Ascending aorta (tissue), 2 donors: ENCODE measurements at places on chromosomes 3 and 15. TPM values are rescaled to one million over a fixed set of nuclear protein-coding genes. Genes with fewer than 3 reads are reported as not detected.

The WDR93 gene
- total RNA-seq = not detected

The HYPK gene
- total RNA-seq = 20.2 TPM

The SIDT1 gene
- not detected for total RNA-seq

The C3orf49 gene
- total RNA-seq = not detected

The RUBCN gene
- total RNA-seq = 27.4 TPM

The LARP6 gene
- total RNA-seq = 18.7 TPM

- H3K27ac ChIP-seq = no peak overlapping the region
- H3K27me3 ChIP-seq = no peaks in the 10 kb centered on the region
- H3K36me3 ChIP-seq = no peaks in the 10 kb centered on the region
- no peaks in the 10 kb centered on the region for H3K4me1 ChIP-seq
These were observed 78.2 kb downstream of the LINGO1 start for GRCh38 chr15:77554306-77555080.

- no peaks in the 10 kb centered on the region for H3K36me3 ChIP-seq
- no peak for DNase-seq
- no peak overlapping the region for H3K4me3 ChIP-seq
- H3K27me3 ChIP-seq = no peaks in the 10 kb centered on the region
- peak overlapping the region; percentile 66 for H3K27ac ChIP-seq
These were observed 103.8 kb downstream of the THSD4 start for GRCh38 chr15:71219101-71219500.

- H3K27me3 ChIP-seq = no peaks in the 10 kb centered on the region
- no peak overlapping the region for H3K27ac ChIP-seq
- H3K4me3 ChIP-seq = no peak overlapping the region
- H3K4me1 ChIP-seq = no peaks in the 10 kb centered on the region
- no peak for DNase-seq
These were observed 427.4 kb upstream of the PPP2R3A start for GRCh38 chr3:135538123-135538522.

GRCh38 chr3:187783098-187783497 is 37.8 kb upstream of the BCL6 start:
- H3K4me3 ChIP-seq = no peak overlapping the region
- H3K4me1 ChIP-seq = no peaks in the 10 kb centered on the region
- no peak overlapping the region for H3K27ac ChIP-seq
- no peaks in the 10 kb centered on the region for H3K27me3 ChIP-seq
- no peaks in the 10 kb centered on the region for H3K36me3 ChIP-seq

DNA sequence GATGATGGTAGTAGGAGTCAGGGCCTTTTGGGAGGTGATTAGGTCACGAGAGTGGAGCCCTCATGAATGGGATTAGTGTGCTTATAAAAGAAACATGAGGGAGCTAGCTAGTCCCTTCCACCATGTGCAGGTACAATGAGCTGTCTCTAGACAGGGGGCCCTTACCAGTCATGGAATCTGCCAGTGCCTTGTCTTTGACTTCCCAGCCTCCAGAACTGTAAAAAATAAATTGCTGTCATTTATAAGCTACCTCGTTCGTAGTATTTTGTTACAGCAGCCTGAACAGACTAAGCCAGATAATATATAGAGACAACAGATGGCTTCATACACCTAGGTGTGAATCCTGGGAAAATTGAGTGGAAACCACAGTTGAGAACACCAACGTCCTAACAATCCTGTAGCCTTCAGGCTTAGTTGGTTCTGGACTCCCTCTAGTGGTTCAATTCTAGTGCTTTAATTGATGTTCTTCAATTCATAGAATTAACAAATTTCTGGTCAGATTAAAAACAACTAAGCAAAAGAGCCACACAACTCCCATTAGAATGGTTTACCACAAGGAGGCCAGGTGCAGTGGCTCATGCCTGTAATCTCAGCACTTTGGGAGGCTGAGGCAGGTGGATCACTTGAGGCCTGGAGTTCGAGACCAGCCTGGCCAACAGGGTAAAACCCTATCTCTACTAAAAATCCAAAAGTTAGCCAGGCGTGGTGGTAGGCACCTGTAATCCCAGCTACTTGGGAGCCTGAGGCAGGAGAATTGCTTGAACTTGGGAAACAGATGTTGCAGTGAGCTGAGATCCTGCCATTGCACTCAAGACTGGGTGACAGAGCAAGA is 21.3 kb upstream of the GATM start:
- DNase-seq = no peak
- no peaks in the 10 kb centered on the region for H3K27me3 ChIP-seq
- H3K36me3 ChIP-seq = no peaks in the 10 kb centered on the region
- no peak overlapping the region for H3K4me3 ChIP-seq
- H3K4me1 ChIP-seq = no peaks in the 10 kb centered on the region

- peaks cover 8% of the 10 kb centered on the region for H3K4me1 ChIP-seq
- DNase-seq = no peak
- no peaks in the 10 kb centered on the region for H3K27me3 ChIP-seq
- H3K36me3 ChIP-seq = peaks cover 32% of the 10 kb centered on the region
- no peak overlapping the region for H3K27ac ChIP-seq
- no peak overlapping the region for H3K4me3 ChIP-seq
These were observed 12.7 kb upstream of the ZNF609 start for GRCh38 chr15:64447536-64448315.

DNA sequence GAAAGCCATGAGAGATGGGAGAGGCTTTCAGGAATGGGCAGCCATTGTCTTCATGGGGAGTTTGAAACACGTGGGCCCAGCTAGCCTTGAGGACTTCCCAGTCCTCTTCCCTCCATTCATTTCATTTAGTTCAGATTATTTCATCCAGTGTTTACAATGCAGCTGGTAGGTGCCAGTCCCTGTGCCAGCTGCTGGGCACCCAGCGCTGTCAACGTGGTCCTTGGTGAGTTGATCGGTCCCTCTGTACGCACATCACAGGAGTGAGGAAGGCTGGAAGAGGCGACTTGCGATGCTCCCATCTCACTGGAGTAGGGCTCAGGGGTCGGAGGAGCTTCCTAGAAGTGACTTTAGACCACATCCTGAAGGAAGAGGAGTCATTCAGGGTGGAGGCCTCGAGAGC is 206.4 kb upstream of the BHLHE40 start:
- no peak for DNase-seq
- H3K27me3 ChIP-seq = no peaks in the 10 kb centered on the region
- H3K27ac ChIP-seq = peak overlapping the region; percentile 71
- H3K36me3 ChIP-seq = peaks cover 15% of the 10 kb centered on the region

DNA sequence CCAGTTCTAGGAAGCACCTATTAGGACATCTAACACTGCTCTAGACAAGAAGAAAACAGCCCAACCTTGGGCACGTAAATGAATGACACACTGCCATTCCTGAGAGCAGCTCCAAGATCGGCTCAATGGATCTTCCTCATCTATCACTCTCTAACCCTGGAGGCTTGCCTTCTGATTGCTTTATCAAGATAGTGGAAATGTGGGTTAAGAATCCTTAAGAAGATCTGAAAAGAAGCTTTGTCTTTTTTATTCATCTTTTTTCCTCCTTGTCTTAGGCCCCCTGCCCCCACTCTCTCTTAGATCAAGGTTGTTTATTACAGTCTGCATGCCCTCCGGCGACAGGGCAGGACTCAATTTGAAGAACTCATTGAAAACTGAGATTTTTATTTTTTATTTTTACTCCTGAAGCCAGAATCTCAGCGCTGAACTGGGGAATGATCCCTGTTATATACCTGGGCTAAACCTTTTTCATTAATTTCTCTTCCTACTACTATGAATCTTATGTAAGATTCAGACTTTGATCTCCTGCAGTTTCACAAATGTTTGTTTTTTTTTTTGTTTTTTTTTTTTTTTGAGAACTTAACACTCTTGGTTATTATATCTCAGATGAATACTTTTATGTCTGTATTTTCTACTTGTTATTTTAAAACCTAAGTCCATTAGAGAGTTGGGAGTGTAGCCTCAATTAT is 219.5 kb downstream of the SV2B start:
- no peaks in the 10 kb centered on the region for H3K27me3 ChIP-seq
- DNase-seq = no peak
- H3K4me1 ChIP-seq = no peaks in the 10 kb centered on the region
- H3K4me3 ChIP-seq = no peak overlapping the region
- H3K27ac ChIP-seq = no peak overlapping the region

DNA sequence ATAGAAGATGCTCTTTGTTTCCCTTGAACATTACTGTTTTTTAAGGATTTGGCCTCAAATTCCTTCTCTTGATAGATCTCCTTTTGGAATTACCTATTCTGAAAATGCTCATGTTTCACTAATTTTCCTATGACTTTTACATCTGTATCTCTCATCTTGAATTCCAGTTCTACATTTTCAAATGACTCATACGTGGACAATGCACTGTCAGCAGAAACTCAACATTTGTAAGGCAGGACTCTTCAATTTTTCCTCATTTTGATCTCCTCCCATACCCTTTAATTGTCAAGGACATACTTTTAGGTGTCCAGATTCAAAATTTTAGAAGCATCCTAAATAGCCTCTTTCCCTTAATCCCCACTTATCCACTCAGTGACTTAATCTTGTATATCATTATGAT is 341.0 kb upstream of the RASGRP1 start:
- H3K4me3 ChIP-seq = no peak overlapping the region
- no peak overlapping the region for H3K27ac ChIP-seq
- no peaks in the 10 kb centered on the region for H3K4me1 ChIP-seq
